Posterior cingulate gyrus (tissue), 11 donors: ENCODE measurements at places on chromosomes 7 and 10.

- DNase-seq: no peak
Observed at GRCh38 chr7:95472581-95473161, 13.1 kb upstream of the ASB4 start.

- DNase-seq: no peak
Observed at GRCh38 chr10:72045586-72045985, 42.8 kb downstream of the SPOCK2 start.

DNA sequence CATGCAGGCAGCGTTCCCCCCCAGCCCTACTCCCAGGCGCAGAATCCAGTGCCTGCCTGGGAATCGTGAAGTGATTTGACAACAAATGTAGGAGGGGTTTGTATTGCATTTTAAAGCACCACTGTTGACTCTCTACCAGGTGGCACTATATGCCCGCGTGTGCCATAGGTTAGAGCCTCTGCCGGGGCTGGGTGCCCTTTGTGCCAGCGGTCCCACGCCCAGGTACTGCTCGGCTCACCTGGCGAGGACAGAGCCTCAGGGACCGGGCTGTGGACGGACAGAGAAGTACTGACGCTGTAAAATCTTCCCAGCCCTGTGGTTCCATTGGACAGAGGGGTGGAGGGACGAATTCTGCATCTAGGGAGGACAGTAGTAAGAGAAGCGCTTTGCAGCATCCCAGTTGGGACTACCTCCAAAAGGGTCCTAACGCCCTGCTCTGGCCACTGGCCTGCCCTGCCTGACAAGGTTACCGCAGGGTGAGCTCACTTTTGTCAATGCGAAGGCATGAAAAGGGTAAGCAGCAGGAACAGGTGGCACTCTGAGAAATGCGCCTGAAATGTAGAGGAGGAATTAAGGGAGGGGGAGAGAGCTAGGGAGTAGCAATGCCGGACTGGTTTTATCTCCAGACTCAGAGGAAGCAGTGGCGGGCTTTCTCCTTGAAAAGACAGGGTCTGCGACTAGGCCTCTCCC lies 788 bp upstream of the CACNA2D1 start:
- no peak for DNase-seq

- no peak for DNase-seq
Observed at GRCh38 chr7:156139112-156139511, 326.8 kb upstream of the SHH start.

DNA sequence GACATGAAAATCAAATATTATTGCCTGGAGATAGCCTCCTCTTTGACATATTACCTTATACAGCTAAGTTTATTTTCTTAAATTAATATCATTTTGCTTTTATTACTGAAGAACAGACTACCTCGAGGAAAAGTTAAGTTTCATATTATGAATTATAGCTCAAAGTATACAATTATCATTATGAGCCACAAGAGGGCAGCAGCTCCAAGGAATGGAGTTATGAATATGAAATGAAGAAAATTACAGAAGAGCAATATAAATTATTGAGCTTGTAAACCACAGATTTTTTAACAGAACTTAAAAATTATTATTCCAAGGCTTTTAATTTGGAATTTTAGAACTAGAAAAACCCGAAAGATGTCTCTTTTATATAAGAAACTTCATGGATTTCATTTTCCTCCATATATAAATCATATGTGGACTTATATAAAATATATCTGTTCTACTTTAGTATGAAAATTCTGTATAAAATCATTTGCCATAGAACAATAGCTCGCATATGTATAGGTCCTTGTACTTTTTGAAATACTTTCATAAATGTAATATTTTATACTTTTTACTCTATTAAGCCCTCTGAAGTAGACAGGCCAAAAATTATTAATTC lies 40.1 kb downstream of the IQUB start:
- DNase-seq: no peak

GRCh38 chr10:63115732-63116383 lies 17.3 kb upstream of the NRBF2 start:
- peak; percentile 51 for DNase-seq

- DNase-seq: no peak
Observed at GRCh38 chr10:91493313-91493712, 83.2 kb downstream of the HECTD2 start.

- DNase-seq: no peak
Observed at GRCh38 chr10:17216901-17217395, 11.1 kb upstream of the VIM start.

GRCh38 chr7:129773328-129773731 lies 161.8 kb downstream of the NRF1 start:
- no peak for DNase-seq

DNA sequence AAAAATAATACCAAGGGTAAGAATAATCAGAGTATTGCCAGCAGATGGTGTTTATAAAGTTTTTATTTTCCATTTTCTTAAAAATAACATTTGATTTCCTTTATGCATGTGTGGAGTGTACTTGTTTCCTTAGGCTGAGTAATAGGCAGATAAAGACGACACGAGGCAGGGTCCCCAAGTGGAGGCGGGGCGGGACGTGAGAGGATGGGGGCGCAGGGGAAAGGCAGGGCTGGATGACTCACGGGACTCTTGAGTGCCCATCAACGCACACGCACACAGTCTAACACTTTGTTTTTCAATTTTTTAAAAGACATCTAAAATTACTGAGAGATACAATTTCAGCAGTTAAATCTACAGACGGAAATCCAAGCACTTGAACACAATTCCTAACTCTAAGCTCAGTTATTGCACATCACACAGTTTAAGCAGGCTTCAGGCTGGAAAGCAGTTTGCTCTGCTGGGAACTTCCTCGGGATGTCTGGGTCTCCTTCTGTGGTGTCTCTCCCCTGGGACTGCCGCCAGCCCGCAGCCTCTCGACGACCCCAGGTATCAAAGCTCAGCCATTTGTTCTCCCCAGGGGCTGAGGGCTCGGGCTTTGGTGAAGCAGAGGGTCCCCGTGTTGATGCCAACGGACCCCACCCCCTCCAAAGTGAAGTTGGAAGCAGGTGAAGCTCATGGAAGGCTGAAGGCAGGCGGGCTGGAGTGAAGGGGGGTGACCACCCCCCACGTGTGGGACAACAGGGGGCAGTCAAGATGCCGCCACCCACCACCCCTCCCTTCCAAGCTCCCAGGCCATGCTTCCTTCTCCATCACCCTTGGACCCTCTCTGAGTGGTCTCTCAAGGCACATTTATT lies 29.1 kb downstream of the SPOCK2 start:
- DNase-seq: no peak

DNA sequence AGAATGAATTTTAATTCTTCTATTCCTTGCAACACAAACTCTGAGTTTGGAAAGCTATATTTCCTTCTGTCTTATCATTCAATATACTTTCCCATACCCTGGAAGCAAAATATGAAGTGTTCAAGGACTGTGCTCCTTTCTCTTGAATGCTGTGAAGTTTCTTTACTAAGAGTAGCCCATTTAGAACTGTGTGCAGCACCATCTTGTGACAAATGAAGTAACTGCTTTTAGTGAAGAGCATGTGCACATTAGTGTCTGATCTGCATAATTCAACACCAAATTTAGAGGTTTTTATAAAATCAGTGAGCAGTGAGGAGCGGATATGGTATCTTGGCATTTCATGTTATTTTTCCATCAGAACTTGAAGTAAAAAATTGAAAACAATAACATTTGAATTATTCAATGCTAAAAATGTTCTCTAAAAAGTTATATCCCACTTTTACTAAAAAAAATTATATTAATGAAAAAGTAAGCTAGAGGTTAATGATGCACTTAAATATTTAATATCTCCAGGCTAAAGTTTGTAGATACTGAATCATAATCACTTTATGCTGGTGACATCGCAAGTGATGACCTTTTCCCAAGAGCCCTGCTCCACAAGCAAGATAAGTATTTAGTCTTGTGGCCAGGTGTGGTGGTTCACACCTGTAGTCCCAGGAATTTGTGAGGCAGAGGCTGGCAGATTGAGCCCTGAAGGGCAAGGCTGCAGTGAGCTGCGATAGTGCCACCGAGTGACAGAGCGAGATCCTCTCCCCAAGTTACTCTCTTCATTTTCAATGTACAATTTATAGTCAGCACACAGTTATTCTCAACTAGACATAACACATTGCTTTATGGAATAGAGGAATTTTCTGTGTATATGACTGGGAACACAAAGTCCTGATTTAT lies 108.8 kb upstream of the PCLO start:
- no peak for DNase-seq

- DNase-seq: no peak
Observed at GRCh38 chr7:99559175-99559915, 903 bp downstream of the ZNF655 start.

DNA sequence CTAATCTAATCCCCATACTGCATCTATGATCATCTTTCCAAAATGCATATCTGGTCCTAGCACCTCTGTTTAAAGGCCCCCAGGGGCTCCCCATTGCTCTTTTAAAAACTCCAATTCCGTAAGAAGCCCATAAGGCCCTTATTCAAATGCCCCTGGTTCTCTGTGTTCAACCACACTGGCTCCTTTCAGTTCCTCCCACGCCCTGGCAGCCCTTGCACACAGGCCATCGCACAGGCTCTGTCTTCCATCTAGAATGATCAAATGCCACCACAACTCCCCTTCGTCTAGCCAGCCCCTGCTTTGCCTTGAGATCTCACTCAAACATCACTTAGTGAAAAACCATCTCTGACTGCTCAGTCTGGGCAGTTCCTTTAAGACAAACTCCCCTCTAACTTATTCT lies 112.9 kb upstream of the LYZL2 start:
- DNase-seq: no peak

- no peak for DNase-seq
Observed at GRCh38 chr7:7791523-7791922, 73.1 kb upstream of the RPA3 start.

DNA sequence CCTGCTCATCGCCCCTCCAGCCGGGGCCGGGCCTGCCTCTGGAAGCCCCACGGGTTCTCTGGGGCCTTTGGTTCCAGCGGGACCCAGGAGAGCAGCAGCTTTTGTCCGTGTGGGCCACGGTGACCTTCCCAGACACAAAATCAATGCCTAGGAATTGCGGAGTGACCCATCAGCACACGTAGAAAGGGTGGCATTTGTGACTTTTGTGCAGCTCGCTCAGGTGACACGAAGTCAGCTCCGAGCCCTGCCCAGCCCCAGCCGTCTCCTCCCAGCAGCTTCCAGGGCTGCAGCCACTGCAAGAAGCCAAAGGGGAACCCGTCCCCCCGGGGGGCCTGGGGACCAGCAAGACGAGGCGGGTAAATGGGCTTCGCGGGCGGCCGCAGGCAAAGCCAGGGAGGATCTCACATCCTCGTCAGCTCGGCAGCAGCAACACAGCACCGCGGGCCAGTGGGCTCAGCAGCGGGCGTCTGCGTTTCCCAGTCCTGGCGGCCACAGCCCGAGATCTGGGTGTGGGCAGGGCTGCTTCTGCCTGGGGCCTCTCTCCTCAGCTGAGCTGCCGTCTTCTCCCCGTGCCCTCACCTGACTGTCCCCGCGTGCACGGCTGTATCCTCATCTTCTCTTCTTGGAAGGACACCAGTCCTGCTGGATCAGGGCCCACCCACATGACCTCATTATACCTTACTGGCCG lies 88.5 kb downstream of the PAXIP1 start:
- DNase-seq: peak; percentile 71

- DNase-seq: no peak
Observed at GRCh38 chr7:142496545-142496991, 238.7 kb upstream of the PRSS58 start.

GRCh38 chr7:17009007-17009719 lies 127.4 kb upstream of the AGR3 start:
- no peak for DNase-seq

- no peak for DNase-seq
Observed at GRCh38 chr7:94395141-94396036, 694 bp downstream of the COL1A2 start.

DNA sequence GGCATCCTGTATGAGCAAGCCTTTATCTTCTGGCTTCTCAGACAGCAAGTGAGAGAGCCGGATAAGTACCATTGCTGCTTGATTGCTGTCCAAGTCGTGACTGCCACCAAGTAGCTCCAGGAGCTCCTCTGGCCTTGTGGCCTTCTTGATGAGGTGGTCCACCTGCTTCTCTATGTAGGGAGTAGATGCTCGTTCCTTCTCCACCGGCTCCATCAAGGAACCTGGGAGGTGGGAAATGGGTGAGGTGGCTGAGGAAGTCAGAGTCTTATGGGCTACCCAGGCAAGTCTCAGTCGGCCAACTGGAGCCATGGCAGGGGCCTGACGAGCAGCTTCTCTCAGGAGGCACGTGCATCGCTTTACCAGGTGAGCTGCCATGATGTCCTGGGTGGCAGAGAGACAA lies 2.6 kb downstream of the TBRG4 start:
- DNase-seq: peak; percentile 33

DNA sequence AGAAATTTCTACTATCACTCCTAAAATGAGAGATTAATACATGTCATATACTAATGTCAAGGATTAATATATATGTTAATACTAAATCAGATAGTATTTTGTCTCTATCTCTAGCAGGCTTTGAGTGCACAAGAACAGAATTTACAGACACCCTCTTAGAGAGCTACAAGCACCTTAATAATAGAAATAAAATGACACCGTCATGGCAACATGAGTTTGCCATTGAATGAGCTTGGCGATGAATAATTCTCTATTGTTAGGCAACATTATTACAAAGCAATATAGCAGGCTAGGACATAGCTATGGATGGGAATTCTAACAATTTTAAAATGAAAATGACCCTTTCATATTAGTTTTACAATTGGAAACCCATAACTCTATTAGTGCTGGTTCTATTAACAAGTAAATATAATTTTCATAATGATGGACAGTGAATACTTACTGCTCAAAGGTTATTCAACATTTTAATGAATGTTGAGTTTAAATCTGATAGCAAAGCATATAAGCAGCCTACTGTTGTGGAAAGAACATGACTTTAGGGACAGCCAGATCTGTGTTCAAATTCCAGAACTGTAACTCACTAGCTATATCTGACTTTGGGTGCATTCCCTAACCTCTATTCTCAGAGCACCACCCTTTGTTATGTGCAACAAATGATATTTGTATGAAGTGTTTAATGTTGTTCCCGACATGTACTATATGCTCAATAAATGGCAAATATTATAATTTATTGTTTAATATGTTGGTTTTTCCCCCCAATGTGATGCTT lies 184.5 kb upstream of the DKK1 start:
- DNase-seq: no peak

DNA sequence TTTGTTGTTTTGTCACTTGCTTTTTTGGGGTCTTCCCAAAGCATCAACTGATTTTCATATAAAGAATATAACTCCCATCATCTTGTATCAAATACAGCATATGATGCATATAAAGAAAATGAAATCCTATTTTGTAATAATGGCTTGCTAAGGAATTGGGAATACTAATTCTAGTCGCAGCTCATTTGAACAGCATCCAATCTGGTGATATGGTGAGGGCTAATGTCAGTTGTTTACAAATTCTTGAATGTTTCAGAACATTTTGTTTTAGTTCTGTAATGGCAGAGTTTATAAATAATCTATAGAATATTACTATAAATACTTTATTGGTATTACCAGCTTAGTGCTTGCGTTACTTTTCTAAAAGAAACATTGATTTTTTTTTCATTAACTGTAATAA lies 8.9 kb downstream of the PALS2 start:
- DNase-seq: no peak

GRCh38 chr7:128422842-128423241 lies 13.1 kb upstream of the IMPDH1 start:
- no peak for DNase-seq

GRCh38 chr10:3499120-3499519 lies 285.9 kb downstream of the KLF6 start:
- no peak for DNase-seq
